ENCODE measurements at places on chromosomes 11 and 22. TPM values are rescaled to one million over a fixed set of nuclear protein-coding genes. Genes with fewer than 3 reads are reported as not detected.

Gene CHRM1
- total RNA-seq: 0.94 TPM

Gene C11orf16
- total RNA-seq: not detected

Gene KDM4E
- total RNA-seq: not detected

Gene PLAAT4
- 19.4 TPM for total RNA-seq

Gene P2RY6
- 5.9 TPM for total RNA-seq

Gene SLC22A12
- total RNA-seq: not detected

Gene GAL3ST3
- 0.11 TPM for total RNA-seq

Gene OR8H2
- not detected for total RNA-seq

DNA sequence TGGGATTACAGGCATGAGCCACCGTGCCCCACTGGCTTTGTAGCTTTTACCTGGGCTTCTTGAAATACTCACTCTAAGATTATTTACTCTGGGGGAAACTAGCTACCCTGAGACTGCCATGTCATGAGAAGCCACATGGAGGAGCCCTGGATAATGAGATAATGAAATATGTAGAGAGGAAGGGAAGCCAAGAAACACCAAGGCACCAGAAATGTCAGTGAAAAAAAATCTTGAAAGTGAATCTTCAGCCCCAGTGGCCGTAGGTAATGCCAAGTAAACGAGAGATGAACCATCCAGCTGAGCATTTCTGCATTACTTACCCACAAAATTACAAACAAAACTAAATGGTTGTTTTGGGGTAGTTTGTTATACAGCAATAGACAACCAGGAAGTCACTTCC, 125.6 kb downstream of the APIP start:
- DNase-seq: no peak

DNA sequence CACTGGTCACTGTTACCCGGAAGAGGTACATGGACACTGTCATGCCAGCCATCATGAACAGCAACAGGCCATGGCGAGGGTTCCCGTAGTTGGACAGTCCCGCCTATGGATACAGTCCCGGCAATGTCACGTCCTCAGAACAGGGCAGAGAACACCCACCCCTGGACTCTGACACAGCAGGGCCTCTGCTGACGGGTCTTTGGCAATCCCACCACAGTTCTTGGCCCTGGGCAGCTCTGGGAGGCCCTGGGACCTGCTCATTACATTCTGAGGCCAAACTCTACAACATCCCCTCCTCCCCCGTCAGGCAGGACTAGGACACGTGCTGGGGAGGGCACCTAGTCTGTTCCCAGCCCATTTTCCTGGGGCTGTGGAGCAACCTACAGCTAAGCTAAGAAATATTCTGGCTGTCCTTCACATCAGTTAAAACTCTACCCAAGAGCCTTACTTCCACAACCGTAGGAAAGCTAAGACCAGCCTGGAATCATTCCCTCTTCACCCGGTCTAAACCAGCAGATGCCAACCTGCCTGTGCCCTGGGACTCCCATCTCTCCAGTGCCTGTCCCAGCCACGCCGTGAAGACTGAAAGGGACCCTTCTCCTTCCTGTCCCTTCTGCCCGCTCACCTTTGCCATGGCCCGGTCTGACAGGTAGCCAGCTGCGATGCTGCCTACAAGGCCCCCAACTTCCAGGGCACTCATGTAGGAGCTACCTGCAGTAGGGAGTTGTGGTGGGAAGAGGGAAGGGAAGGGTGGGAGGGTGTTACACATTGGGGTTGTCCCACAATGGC, 4.5 kb downstream of the SLC37A4 start:
- DNase-seq: no peak

DNA sequence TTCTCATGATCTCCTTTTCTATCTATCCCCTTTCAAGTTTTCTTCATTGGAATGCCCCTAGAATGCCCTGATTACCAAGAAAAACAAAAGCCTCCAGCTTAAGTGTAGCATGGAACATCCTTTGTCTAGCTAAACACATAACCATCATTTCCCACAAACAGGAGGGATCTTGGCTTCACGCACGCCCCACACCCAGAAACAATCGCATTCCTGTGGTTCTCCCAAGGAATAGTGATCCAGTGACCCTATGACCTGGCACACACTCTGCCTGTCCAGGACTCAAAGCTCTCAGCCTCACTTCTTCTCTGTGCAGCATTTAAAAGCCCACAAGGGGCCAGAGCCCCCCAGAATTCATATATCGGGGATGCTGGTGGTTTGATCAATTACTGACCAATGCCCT, 9.3 kb upstream of the POU2AF1 start:
- DNase-seq: no peak

DNA sequence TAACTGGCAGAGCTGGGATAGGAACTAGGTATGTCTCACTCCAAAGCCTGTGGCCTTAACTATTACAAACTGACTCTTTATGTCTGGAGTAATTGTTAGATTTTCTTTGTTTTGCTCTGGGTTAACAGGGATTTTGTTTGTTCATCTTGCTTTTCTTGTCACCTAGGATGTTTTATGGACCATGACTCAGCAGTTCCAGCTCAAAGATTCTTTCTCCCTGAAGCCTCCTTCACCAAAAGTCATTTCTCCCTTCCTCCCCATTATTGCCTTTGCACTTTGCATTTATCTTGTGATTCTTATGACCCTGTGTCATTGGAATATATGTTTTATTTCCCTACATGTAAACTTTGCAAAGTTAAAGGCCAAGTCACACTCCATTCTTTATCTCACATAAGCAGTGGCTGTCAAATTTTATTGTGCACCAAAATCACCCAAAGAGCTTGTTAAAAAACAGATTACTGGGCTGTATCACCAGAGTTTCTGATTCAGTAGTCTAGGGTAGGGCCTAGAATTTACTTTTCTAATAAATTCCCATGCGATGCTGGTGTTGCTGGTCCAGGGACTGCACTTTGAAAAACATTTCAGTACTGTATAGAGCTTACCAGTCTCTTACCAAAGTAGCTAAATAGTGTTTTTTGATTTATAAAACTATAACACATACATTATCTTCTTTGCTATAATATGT, 327.7 kb downstream of the DLG2 start:
- DNase-seq: no peak

DNA sequence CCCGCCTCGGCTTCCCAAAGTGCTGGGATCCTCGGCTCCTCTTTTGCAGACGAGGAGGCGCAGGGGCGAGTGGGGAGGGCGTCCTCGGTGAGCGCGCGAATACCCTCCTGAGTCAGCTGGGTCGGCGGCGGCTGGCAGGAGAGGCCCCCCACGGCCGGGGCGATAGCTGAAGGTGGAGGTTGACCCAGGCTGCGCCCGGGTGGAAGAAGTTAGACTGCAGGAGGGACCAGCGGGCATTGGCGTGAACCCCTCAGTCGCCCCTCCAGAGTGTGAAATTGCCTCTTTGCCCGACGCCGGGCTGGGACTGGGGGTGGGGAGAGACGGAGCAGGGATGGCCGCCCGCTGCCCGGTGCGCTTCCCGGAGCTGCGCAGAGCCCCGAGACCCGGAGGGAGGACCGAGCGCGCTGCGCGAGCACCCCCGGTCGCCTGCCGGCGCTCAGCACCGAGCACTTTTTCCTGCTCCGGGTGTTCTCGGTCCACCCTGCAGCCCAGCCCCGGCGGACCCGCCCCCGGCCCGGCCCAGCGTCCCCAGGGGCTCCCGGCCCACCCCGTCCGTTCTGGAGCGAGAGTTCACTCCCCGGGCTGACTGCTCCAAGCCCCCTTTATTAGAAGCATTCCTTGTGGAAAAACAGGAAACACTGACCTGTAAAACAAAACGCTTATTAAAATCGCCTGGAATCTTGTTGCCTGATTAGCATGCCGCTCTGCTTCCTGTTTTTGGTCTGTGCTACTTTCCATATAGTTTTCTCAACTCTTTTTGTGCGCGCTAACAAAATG, 13.7 kb upstream of the CPT1A start:
- no peak for DNase-seq

DNA sequence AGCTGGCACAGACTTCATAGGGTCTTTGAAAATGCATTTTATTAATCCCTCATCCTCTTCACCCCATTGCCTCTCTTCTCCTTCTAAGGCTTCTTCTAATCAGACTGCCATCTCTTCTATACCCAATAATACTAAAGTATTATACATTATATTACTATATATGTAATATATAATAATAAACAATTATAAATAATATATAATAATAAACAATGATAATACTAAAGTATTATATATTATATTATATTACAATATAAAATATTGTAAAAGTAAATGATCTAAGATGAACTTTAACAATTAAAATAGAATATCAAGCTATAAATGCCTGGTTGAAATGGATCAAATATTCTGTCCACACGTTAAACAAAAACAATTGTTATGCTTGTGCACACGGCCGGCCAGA, 13.0 kb downstream of the SCGB2A1 start:
- no peak for DNase-seq

- no peak for DNase-seq
Measured at GRCh38 chr11:41237382-41237781, 222.1 kb downstream of the LRRC4C start.

GRCh38 chr22:24393012-24393559, 34.3 kb upstream of the ADORA2A start:
- no peak for DNase-seq

GRCh38 chr11:8234425-8234821, 29.3 kb downstream of the LMO1 start:
- DNase-seq: no peak

GRCh38 chr22:26429458-26430286, 612 bp downstream of the ASPHD2 start:
- DNase-seq: no peak

DNA sequence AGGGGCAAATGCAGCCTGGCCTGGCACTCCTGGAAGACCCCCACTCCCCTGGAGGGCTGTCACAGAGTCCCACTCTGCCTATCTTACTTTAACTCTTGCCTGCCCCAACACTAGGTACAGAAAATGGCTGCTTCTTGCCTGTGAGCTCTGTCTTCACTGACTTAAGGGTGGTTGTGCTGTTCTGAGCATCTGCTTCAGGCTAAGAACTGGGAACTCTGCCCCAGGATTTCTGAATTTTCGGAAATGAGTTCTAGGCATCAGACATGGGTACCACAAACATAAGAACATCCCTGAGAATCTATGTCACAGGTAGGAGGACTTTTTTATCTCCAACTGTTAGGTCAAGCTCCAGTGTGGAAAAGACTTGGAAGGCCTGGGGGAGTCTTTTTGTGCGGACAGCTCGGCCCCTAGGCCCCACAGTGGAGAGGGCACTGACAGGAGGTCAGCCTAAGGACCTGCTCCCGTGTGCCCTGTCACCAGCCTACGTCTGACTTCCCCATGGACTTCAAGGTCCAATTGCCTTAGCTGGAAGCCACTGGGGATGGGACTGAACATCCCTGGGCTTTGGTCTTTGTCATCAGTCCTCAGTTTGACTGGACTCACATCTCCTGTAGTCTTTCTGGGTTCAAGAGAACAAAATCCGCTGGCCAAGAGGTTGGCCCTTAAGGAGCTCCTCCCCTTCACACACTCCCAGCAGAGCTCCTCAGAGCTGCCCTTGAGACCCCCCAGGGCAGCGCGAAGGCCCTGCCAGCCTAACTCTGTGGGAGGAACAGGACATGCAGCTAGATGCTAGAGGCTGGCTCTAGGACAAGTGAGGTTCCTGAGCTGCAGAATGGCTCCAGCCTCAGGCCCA, 31.9 kb downstream of the PPP2R1B start:
- DNase-seq: no peak

- no peak for DNase-seq
Measured at GRCh38 chr22:22069450-22070370, 87.1 kb upstream of the TOP3B start.

- no peak for DNase-seq
Measured at GRCh38 chr11:19770277-19770676, 57.6 kb downstream of the NAV2 start.

- DNase-seq: no peak
Measured at GRCh38 chr11:106133529-106133928, 56.1 kb downstream of the AASDHPPT start.

GRCh38 chr11:44622190-44622650, 56.8 kb downstream of the CD82 start:
- peak; percentile 48 for DNase-seq

DNA sequence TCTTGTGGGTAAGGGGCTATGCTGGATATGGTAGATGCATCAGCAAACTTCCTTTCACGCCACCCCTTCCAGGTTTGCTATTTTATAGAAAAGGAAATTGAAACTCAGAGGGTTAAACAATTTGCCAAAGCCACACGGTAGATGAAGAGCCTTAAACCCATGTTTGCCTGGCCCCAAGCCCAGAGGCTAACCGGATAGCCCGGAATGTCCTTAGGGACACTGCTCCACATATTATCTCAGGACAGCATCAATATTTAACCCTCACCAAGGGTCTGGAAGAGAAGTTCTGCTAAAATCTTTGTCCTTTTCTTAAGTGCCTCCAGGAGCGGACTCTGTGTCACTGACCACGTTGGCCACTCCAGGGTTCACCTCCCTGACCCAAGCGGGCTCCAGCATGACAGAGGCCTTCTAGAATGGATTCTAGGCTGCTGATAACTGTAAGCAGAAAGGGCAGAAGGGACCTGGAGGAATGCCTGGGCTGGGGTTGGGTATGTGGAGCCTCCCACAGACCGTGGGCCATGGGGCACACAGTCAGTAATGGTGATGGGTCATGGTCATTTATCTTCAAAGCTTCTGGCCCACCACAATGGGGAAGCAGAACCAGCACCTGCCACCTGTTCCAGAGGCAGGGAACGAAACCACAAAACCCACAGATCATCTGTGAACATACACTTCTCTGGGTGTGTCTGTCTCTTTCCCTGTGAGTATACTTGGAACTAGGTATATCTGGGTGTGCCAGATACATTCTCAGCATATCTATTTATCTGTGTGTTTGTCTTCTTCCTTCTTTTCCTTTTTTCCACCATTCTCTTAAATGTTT, 5.4 kb upstream of the TMEM86A start:
- no peak for DNase-seq

DNA sequence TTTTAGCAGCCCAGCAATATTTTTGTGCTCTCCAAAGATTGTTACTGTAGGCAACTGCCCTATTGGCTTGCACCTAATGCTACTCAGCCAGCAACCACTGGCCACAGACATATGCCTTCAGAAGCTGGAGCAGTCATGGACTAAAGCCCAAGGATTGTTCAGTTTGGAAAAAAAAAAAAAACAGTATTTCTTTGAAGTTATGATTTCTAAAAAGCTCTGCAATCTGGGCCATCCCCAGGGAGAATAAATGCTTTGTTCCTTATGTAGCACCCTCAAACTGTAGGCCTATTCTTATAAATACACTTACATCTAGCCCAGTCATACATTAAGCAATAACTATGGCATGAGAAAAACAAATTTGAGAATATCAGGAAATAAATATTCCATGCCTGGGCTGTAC, 2190.5 kb upstream of the RAG2 start:
- DNase-seq: no peak

All from adrenal gland (tissue), 19 donors.